Stimulated activated CD8-positive, alpha-beta memory T cell treated with anti-CD3 and anti-CD28 coated beads, Interleukin-15, amount 100 ng/mL, for 1 hour (primary cell): ENCODE measurements at places on chromosomes 2 and 18.

GRCh38 chr2:82675186-82675585, 1783.9 kb downstream of the SUCLG1 start:
- no peak for DNase-seq

DNA sequence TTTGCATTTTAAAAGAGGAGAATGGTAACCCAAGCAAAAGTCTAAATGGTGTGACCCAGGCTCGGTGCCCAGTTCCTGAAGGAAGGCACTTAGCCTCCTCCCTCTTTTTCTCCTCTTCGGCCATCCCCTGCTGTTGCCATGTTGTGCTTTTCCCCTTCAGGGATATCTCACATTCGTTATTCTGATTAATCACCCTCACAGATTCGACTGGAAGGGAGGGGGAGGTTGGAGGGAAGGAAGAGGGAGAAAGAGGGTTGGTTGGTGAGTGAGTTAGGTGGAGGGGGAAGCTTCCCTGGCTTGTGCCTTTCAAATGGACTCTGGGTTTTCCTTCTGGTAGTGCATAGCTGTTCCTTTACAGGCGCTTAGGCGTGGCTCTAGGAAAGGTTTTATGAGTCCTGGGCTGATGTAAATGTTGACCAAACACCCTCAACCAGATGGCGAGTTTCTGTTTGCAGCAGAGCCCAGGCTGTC, 39.0 kb upstream of the LYPD6B start:
- DNase-seq: no peak

- DNase-seq: no peak
Observed at GRCh38 chr2:131041402-131042147, 51.7 kb downstream of the FAM168B start.

DNA sequence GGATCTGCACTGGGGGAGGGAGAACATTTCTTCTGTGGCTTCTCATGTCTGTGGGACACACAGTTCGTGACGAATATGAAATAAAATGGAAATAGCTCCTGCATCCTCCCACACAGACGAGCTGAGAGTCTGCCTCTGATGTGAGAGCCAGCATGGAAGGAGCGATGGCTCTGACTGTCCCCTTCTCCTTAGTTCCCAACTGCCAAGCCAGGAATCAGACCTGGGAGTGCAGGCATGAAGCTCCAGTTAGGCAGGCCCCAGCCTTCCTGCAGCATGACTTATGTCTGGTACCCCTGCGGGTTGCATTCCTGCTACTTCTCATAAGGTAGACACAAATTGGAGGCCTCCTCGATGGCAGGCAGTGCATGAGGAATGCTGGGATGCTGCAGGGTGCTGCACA, 56.2 kb downstream of the PRKCE start:
- no peak for DNase-seq

GRCh38 chr2:152762202-152762601, 43.8 kb downstream of the ARL6IP6 start:
- no peak for DNase-seq

DNA sequence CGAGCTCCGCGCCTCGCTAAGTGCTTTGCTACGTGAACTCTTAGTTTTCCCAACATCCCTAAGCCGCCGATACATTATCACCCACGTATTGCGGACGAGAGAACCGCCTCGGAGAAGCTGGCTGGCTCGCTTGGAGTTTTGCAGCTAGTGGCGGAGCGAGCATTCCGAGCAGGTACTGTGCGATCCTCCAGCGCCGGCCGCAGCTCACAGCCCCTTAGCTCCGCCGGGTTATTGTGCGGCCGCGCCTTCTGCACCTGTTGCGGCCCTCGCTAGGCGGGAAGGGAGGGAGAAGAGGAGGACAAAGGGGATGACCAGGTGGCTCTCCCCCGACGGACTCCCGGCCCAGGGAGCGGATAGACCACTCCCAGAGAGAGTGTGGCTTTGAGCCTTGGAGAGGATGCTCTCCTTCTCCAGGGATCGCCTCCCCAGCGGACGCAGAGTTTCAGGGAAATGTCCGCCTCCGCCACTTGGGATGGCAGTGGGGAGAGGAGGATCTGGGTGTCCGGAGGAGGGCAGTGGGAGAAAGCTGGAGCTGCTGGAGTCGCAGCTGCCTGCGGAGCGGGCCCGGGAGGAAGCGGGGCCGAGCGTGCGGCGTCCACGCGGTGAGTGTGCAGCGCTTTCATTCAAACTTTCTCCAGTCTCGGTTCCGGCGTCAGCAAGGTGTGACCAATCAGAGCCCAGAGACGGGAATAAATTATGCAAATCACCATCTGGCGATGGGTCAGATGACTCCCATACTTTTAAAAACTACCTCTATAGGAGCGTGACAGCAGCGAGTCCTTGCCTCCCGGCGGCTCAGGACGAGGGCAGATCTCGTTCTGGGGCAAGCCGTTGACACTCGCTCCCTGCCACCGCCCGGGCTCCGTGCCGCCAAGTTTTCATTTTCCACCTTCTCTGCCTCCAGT, at the start of gene LIPG:
TSS of gene LIPG (plus strand) at position 769 of the 905 bp plus-strand sequence. CDS start 252 bp downstream, outside the sequence.
- no peak for DNase-seq

GRCh38 chr2:18926631-18927524, 337.5 kb upstream of the NT5C1B start:
- DNase-seq: no peak
